ENCODE measurements at places on chromosomes 4 and X. TPM values are rescaled to one million over a fixed set of nuclear protein-coding genes. Genes with fewer than 3 reads are reported as not detected.

The PHOX2B gene
- 0.10 TPM for total RNA-seq

The FGFRL1 gene
- 5.8 TPM for total RNA-seq

The TMPRSS11B gene
- total RNA-seq = not detected

The ADGRL3 gene
- total RNA-seq = under 0.01 TPM

The PCDH10 gene
- under 0.01 TPM for total RNA-seq

The SOD3 gene
- total RNA-seq = not detected

The MAPK10 gene
- 0.52 TPM for total RNA-seq

Measured in mononuclear cell (primary cell).